ENCODE measurements at places on chromosomes 2 and 18.

DNA sequence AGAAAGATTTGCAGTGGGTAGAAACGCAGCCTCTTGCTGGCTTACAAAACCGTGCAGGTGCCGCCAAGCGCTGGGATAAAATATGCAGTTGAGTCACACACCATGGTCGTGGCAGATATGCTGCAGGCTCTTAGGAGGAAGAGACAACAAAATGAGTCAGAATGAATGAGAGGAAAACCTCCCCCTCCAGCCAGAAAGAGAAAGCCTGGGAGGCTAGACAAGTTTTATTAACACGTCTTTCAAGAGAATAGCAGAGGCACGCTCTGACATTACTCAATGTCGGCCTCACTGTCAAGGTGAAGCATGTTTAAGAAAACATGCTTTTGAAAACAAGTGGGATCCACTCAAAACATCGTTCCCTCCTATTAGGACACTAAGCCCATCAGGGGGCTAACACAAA is 37.1 kb upstream of the ZCCHC2 start:
- peak; percentile 67 for DNase-seq

DNA sequence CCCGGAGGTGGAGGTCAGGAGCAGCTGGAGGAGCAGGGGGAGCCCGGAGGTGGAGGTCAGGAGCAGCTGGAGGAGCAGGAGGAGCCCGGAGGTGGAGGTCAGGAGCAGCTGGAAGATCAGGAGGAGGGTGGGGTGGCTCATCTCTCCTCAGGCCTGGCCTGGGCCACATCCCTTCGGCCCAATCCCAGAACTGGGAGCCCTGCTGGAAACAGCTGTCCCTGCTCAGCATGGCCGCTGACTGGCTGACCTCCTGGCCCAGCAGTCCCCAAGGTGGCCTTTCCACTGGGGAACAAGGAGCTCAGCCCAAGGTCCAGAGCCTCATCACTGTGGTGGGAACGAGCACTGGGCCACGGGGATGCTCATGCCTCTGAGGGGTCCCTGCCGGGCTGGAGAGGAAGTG is 66.6 kb upstream of the LAPTM4A start:
- DNase-seq = no peak

DNA sequence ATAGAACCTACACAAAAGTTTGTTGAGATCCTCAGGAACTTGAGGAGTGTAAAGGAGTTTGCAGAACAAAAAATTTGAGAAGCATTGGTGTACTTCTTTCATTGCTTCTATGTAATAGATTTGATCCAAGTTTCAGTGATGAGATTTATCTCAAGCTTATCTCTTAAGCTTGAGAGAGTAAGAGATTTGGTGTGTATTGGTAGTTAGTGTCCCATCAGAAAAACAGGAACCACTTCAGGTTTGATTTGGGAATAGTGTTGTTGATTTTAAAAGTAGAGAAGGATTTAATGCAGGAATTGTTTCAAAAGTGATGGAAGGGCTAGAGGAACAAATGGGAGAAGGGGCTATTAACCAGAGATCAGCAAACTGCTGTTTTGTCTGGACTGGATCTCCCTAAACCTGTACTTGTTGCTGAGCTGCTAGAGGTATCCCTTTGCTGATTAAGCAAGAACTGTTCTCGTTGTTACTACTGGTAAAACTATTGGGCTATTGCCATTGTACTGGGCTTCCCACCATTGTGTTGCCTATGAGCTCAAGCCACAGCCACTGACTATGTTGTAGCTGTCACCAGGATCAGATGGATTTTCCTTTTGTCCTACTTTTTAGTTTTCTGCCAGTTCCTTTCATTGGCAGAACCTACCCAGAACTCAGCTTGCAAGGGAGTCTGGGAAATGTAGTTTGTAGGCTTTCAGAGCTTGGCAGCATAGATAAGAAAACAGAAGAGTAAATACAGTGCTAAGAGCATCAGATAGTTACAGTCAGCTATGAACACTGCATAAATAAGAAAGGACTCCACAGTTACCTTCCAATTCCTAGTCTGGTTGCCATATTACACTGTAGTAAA is 39.3 kb downstream of the RAB10 start:
- no peak for DNase-seq

DNA sequence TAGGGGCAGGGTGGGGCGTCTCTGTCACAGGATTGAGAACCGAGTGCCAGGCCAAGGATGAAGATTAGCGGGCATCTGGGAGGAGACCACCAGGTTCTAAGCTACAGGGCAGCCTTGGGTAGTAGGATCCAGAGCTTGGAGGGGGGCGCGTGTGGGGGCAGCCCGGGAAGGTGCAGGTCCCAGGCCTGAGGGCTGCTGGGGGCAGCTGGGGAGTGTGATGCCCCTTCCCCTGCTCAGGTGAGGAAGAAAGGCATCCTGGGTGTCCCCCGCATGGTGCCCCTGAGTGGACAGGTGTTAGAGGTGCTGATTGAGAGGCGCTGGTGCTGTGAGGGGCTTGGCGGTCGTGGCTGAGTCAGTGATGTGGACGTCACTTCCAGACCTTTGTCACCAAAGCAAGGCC is 33.9 kb upstream of the MBP start:
- DNase-seq = no peak

GRCh38 chr18:69985239-69985638 is 37.6 kb upstream of the CD226 start:
- no peak for DNase-seq

All from Panc1 (cell line).